ENCODE measurements at places on chromosomes 7 and 10.

DNA sequence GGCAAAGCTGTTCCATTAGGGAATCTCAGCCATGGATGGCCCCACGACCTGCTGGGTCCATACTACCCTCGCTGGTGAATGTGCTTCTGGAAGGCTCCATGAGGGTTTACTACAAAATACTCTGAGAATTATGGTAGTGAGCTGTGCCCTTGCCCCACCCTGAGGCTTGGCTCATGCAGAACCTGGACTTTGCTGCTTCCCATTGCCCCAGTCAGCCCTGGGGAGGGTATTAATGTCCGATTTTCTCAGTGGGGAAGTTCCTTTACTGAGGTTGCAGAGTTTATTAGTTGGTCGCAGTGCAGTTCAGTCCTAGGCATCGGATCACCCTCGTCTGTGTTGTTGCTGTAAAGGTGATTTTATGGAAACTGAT lies 310.1 kb downstream of the WDR37 start:
- DNase-seq = no peak

DNA sequence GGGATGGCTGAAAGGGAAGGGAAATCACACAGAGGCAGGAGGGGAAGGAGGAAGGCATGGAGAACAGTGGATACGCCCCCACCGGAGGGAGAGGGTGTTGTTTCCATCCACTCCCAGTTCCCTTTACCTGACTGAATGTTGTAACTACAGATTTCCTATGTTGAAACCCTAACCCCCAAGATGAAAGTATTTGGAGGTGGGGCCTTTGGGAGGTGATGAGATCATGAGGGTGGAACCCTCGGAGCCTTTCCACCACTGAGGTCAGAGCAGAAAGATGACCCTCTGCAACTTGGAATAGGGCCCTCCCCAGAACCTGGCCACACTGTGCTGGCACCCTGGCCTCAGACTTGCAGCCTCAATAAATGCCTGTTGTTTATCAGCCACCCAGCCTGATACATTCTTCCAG lies 48.6 kb upstream of the CNPY1 start:
- DNase-seq = no peak

DNA sequence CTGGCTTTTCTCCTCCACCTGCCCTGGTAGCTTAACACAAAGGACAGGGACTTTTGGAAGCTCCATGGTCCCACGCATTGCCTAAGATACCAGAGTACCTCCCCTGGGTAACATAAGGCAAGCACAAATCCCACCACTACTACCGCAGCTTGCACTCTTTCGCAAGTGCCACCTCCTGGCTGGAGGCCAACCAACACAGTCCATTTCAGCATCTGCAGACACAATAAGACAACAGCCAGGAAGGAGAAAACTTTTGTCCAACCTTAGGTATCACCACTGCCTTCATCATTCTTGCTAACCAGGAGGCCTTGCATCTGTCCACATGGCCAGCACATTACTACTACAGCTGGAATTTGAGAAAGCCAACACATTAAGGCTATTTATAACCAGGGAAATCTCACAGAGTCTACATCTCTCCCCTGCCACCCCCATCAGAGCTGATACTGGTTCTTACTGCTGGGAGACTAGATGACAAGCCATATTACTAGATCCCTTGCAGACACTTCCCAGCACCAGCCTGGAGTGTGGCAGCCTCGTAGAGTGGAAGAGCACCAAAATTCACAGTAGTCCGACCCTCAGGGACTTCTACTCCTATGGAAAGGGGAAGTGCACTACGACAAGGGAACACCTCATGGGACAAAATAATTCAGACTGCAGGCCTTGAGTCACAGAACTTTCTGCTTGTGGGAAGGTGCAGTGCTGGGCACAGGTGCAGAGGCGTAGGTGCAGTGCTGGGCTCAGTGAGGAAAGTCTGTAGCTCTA lies 39.8 kb upstream of the CDK13 start:
- DNase-seq = no peak

GRCh38 chr10:129939416-129940275 lies 24.4 kb downstream of the EBF3 start:
- no peak for DNase-seq

DNA sequence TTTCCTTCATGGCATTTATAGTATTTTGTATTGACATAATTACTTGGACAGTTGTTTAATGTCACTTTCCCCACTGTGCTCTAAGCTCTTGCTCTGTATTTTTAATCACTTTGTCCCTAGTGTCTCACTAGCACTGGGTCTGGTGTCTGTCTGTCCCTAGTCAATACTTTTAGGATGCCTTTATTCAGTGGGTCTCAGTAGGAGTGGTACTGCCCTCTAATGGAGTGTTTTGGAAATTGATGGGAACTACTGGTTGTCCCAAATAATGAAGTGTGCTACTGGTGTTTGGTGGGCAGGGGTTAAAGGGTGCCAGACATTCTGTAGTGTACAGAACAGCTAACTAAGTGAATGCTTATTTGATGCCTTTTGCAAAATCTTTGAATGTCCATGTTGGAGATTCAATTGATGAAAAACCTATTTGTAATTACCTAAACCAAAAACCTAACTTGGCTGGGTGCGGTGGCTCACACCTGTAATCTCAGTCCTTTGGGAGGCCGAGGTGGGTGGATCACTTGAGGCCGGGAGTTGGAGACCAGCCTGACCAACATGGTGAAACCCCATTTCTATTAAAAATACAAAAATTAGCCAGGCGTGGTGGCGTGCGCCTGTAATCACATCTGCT lies 33.3 kb downstream of the CDK14 start:
- no peak for DNase-seq

- no peak for DNase-seq
Observed at GRCh38 chr10:90944749-90945148, 23.9 kb upstream of the ANKRD1 start.

GRCh38 chr7:88316456-88316855 lies 9.8 kb upstream of the STEAP4 start:
- DNase-seq = no peak

GRCh38 chr10:72013202-72013945 lies 49.2 kb downstream of the CHST3 start:
- DNase-seq = no peak

DNA sequence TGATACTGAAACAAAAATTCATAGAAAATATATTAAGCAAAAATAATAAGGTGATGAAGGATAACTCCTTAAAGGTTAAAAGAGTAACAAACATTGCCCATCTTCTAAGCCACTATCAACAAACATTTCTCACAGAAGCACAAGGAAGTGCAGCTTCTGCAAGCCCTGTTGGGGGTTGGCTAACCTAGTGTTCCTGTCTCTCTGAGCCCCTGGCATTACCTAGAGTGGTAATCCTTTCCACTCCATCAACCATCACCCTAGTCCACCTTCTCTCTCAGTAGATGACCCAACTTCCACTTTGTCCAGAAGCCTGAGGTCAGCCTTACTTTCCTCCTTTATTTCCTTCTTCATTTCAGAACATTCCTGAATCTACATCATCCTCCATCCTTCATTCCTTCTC lies 59.7 kb downstream of the HIPK2 start:
- DNase-seq = no peak

GRCh38 chr7:151314401-151314800 lies 27.2 kb upstream of the NUB1 start:
- no peak for DNase-seq

- DNase-seq = no peak
Observed at GRCh38 chr7:4809666-4810065, 34.2 kb downstream of the AP5Z1 start.

- no peak for DNase-seq
Observed at GRCh38 chr10:101453318-101453717, 99.4 kb downstream of the BTRC start.

GRCh38 chr7:46864716-46865115 lies 717.2 kb downstream of the TNS3 start:
- DNase-seq = no peak

DNA sequence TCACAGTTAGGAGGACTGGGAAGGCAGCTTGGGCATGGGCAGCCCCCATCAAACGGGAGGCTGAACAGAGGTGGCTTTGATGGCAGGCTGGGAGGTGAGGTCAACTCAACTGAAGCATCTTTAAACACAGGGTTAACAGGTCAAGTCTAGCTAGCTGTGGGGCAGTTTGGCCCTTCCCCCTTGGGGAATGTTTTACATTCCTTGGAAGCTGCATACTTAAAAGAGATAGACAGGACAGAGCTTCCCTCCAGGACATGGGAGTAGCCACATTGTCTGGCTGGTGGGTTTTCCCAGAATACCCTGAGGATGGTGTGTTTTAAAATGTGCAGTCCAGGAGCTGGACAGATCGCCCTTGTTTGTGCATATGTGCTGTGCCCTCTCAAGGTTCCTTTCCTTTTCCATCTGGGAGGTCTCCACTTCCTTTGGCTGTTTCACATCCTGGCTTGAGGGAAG lies 6.8 kb upstream of the RASSF4 start:
- DNase-seq = no peak

- DNase-seq = no peak
Observed at GRCh38 chr10:49661140-49661856, 18.2 kb upstream of the C10orf53 start.

- DNase-seq = peak; percentile 9
Observed at GRCh38 chr7:87934699-87935383, 790 bp downstream of the ADAM22 start.

GRCh38 chr10:86833969-86834368 lies 77.5 kb downstream of the BMPR1A start:
- no peak for DNase-seq

DNA sequence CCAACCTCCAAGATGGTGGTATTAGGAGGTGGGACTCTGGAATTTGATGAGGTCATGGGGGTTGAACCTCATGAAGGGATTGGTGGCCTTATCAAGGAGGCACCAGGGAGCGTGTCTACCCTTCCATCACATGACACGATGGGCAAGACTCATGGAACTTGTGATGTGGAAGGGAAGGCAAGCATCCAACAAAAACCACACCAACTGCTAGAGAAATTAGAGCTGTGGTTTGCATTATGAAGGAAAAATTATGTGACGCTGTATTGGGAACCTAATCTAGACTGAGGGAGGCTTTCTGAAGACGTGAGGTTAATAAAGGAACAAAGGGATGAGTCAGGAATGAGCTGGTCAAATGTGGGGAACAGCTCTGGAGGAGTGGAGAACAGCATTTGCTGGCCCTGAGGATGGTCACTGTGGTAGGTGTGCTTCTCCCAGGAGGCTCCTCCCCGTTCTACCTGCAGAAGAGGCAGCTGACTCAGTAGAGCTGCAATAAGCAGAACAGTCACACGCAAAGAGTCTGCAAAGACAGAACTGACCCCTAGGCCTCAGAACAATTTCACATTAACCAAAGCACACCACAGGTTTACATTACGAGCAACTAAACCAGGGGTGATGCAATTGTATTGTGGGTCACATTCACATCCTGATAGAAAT lies 236.6 kb upstream of the GRB10 start:
- no peak for DNase-seq

GRCh38 chr7:38825721-38826440 lies 83.1 kb downstream of the VPS41 start:
- no peak for DNase-seq

DNA sequence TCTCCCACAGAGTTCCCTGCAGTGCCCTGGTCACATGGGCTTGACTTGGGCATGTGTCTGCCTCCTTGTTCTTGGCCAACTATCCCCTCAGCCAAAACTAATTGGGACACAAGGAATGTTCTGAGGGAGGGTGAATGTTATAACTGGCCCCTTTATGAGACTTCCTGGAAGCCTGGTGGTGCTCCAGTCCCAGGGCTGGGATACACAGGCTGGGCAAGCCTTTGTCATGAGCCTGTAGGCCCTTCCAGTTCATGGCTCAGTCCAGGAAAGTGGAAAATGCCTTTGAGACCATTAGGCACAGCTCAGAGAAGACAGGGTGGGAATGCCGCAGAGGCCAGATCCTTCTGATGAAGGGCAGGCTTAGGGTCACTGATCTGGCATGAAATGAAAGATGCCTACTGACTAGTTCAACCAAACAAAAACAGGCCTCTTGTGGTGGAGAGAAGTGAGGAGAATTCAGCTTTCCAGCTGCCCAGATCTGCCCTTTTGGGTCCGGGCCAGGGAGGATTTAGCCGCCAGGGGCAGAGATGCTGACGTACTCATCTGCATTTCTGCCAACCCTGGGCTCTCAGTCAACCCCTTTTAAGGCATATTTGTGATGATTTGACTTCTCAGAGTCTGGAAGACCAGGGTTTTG lies 961.5 kb downstream of the KCNMA1 start:
- DNase-seq = no peak

- no peak for DNase-seq
Observed at GRCh38 chr10:77959887-77960455, 33.4 kb upstream of the DLG5 start.

DNA sequence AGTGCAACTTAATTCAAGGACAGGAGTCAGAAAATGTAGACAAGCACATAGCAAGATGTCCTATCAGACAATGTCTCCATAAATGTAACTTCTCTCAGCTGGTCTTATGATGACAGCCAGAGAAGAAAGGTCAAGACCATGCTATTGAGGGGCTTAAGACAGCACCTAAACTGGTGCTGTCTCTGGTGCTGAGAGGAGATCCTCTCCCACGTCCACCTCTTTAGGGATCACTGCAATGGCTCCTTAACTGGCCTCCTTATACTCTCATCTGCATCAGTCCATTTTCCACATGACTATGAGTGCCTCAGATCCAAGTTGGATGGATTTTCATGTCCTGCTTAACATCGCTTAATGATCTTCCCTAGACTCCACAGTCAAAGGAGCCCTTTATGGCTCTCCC lies 210.6 kb downstream of the ARL4A start:
- DNase-seq = no peak

GRCh38 chr7:42263971-42264370 lies 27.0 kb upstream of the GLI3 start:
- DNase-seq = no peak

DNA sequence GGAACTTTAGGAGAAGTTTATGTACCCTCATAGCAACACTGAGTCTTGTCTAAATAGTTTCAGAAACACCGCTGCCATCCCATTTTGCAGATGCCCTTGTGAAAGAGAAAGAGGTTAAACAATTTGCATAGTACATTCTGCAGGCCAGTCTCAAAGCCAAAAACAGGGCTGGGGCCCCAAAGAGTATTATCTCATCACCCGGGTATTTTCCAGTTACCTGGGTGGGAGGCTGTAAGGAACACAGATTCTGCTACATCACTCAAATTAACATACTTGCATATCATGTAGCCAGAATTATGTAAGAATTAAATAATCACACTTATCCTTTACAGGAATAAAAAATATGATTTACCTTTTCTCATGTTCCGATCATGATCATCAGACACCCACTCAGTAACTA lies 3.1 kb upstream of the FAM171A1 start:
- DNase-seq = no peak

GRCh38 chr7:9302436-9302835 lies 869.0 kb downstream of the NXPH1 start:
- no peak for DNase-seq

GRCh38 chr10:49595713-49596492 lies 14.2 kb upstream of the SLC18A3 start:
- DNase-seq = no peak

DNA sequence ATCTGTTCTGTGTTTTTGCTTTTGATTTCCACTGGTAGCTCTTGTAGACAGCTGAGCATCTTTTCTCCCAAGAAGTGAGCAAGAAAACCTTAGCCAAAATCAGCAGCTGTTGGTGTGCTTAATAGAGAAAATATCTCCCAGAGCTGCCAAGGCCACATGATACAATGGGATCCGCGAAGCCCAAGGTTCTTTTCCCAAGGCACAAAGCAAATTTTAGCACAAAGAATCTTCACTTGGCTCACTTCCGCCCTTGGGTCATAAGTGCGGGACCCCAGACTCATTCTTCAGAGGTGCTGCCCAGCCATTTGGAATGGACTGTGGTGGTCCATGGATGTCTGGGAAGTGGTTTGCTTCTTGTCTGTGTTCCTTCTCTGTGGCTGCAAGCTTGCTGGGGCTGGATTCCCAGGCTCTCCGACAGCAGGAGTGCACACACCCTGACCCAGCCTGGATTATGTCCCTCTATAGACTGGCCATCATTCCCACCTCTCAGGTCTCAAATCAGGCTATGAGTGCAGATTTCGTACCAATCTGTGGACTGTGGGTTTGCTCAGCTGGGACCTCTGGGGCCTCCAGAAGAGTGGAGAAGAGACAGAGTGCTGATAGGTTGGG lies 93.0 kb upstream of the TMEM72 start:
- DNase-seq = no peak
